ENCODE measurements at places on chromosomes 5 and 9.

DNA sequence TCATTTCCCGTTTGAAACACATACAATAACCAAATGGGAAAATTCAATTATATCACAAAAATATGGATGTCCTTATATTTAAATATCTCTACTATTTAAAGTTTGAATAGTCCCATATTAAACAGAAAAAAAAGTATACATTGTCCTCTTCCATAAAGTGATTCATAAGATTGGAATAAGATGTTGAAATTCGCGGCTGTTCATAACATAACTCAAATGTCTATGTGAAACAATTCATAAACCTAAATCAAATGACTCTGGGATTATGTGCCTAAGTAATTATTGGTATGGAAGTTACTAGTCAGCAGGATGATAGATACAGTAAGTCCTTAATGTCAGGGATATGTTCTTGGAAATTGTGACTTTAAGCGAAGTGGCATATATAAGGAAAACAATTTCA, 3.9 kb upstream of the EFNA5 start:
- DNase-seq, result no peak
- H3K27ac ChIP-seq, result no peak overlapping the region
- H3K36me3 ChIP-seq, result no peaks in the 10 kb centered on the region
- H3K4me3 ChIP-seq, result no peak overlapping the region
- peaks cover 63% of the 10 kb centered on the region for H3K27me3 ChIP-seq

DNA sequence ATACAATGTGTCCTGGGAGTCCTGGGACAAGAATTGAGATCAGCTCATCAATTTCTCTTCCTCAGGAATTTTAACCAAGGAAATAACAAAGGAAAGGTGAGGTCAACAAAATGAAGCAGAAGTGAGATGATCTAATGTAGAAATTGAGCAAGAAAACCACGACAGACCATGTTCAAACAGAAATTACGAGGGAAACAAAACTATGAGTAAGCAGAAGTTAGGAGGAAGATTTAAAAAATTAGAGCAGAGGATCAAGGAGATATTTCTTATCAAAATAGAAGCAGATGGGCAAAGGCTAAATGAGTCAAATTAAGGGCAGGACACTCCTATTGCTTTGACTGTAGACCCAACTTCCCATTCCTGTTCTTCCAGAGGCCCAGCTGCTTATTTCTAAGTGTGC, 97.4 kb downstream of the HINT1 start:
- H3K27me3 ChIP-seq, result no peaks in the 10 kb centered on the region
- H3K36me3 ChIP-seq, result peaks cover 45% of the 10 kb centered on the region
- H3K4me3 ChIP-seq, result no peak overlapping the region
- DNase-seq, result no peak
- H3K4me1 ChIP-seq, result peaks cover 61% of the 10 kb centered on the region

DNA sequence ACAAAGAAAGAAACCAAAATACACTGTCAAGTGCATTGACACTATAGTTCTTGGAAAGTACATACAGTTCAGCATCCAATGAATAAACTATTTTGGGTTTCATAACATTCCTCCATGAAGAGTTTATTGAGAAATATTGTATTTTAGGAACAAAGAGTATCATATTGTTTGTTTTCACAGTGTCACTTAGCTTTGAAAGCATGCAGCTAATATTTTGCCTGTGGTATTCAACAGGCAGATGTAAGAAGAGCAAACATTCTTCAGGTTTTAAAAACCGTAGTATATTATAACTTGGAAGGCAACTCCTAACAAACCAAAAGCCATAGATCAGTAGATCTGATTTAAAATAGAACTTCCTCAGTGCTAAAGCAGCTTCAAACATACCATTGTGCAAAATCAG, 4.5 kb downstream of the PRELID2 start:
- H3K4me3 ChIP-seq, result no peak overlapping the region
- no peak for DNase-seq
- no peak overlapping the region for H3K27ac ChIP-seq
- H3K4me1 ChIP-seq, result peaks cover 19% of the 10 kb centered on the region
- H3K27me3 ChIP-seq, result peaks cover 20% of the 10 kb centered on the region

GRCh38 chr5:39164529-39165402, 54.6 kb downstream of the FYB1 start:
- H3K4me3 ChIP-seq, result peak overlapping the region; percentile 48
- DNase-seq, result peak; percentile 57
- peak overlapping the region; percentile 90 for H3K27ac ChIP-seq
- peaks cover 49% of the 10 kb centered on the region for H3K36me3 ChIP-seq

- H3K27ac ChIP-seq, result no peak overlapping the region
- peaks cover 31% of the 10 kb centered on the region for H3K4me1 ChIP-seq
- H3K36me3 ChIP-seq, result peaks cover 74% of the 10 kb centered on the region
- no peak overlapping the region for H3K4me3 ChIP-seq
- DNase-seq, result no peak
- no peaks in the 10 kb centered on the region for H3K27me3 ChIP-seq
Observed at GRCh38 chr5:97019435-97020117, 83.7 kb downstream of the LNPEP start.

DNA sequence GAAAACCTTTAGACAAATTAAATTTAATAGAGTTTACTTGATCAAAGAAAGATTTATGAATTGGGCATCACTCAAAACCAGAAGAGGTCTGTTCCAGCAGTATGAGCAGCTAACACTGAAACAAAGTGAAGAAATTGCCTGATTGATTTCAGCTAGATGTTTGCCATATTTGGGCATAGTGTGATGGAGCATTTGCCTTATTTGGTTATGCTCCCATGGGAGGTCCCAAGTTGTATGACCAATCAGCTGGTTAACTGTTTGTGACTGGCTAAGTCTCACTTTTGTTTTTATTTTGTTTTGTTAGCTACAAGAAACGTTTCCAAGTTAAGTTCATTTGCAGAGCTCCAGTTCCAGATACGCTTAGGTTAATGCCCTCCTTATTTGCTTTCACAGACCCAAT, 53.3 kb upstream of the LMNB1 start:
- H3K4me1 ChIP-seq, result peaks cover 3% of the 10 kb centered on the region
- H3K4me3 ChIP-seq, result no peak overlapping the region
- H3K27ac ChIP-seq, result no peak overlapping the region
- DNase-seq, result no peak
- no peaks in the 10 kb centered on the region for H3K36me3 ChIP-seq

DNA sequence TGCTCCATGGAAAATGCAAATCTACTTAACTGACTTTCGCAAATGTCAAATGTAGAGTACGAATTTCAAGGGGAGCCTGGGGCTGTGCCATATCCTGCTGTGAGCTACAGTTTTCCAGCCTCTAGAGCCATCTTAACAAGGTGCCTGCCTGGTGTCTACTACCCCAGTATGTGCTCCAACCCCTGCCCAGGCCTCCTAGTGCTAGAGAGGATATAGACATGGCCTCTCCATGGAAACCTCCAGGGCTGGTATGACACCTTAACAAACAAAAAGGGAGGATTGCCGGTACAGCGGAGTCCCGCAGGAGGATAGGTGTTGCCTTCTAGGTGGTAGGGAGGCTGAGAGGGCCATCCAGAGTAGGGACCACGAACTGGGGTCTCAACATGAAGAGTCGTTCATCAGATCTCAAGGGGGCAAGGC, 13.6 kb upstream of the IL3 start:
- H3K27ac ChIP-seq, result no peak overlapping the region
- no peak overlapping the region for H3K4me3 ChIP-seq
- H3K27me3 ChIP-seq, result peaks cover 15% of the 10 kb centered on the region
- no peak for DNase-seq

DNA sequence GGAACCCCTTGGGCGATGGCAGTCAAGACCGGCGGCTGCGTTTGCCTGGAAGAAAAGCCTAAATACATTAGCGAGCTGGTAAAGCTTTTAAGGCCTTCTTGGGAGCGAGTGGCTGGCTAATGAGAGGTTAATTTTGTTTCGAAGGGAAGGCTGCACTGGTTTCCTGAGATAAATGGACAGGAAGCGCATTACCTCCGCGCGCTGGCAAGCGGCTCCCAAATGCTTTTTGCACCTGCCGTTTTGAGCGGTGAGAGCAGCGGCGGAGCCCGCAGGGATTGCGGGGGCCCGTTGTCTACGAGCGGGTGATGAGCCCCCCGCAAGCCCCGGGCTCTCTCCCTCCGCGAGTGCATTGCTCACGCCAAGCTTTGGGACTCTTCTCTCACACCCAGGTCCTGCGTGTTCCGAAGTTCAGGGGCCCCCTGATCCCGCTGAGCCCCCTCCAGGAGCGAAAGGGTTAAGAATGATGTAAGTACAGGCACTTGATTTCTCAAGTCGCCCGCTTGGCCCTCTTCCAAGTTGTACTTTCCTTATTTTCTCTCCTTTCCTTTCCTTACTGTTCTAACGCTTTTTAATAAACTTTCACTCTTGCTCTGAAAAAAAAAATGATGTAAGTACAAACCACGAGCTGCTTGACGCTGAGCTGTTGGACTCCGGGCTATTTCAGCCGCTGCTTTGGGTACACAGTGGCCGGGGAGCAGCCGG, 3.1 kb upstream of the RGMB start:
- peak overlapping the region; percentile 81 for H3K4me3 ChIP-seq
- no peak for DNase-seq

DNA sequence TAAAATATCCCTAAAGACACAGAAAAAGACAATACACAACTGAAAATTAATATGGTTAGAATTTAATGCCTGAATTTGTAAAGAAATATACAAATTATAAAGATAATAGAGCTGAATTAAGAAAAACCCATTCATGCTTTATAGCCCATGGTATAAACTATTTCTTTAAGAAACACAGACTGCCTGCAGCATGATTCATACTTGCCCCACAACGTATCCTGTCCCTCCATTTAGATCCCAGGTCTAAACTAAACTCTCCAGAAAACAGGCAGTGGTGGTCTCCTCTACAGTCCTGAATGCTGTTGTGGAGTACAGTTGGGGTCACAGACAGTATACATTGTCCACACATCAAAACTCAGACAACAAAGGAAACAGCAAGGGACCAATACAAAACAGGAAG, 24.8 kb downstream of the IL6ST start:
- H3K4me1 ChIP-seq, result peaks cover 4% of the 10 kb centered on the region
- no peak overlapping the region for H3K4me3 ChIP-seq
- peaks cover 28% of the 10 kb centered on the region for H3K36me3 ChIP-seq
- H3K27ac ChIP-seq, result no peak overlapping the region
- H3K27me3 ChIP-seq, result no peaks in the 10 kb centered on the region
- DNase-seq, result no peak

- H3K36me3 ChIP-seq, result no peaks in the 10 kb centered on the region
- DNase-seq, result no peak
- H3K4me1 ChIP-seq, result peaks cover 19% of the 10 kb centered on the region
- H3K4me3 ChIP-seq, result no peak overlapping the region
- H3K27me3 ChIP-seq, result peaks cover 25% of the 10 kb centered on the region
Observed at GRCh38 chr9:3863111-3863528, 337.3 kb upstream of the RFX3 start.

DNA sequence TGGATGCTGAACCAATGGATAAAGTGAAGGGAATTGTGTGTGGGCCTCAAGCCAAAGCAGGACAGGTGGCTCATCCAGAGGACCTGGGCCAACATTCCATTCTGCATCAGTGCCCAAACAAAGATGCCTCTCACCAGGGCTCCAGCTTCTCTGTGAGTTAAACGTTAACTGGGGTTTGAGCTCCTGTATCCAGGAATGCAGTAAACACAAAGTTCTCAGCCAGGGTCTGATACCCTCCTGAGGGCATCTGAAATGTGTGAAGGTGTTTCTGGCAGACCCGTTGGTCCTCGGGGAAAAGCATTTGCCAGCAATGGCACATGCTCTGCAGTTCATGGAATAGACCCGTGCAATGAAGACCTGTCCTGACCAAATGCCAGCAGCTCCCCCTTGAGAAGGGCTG, 33.9 kb upstream of the AOPEP start:
- DNase-seq, result no peak
- no peak overlapping the region for H3K4me3 ChIP-seq

DNA sequence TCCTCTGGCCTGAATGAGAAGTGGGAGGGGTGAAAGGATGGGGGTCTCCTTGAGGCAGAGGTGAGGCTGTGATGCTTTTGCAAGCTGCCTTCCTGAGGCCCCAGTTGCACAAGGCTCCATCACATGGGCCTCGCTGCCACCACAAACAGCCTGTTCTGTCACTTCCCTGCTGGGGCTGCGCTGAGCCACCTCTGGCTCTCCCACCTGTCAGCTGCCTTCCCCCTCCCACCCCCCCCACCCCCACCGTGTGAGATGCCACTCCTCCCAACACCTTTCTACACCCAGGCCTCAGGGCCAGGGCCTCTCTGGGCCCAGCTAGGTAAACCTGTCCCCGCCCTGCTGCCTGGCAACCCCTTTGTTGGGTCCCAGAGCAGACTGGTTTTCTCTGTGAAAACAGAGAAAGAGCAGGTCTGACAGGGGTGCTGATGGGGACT, 4.5 kb upstream of the PDLIM4 start:
- H3K27me3 ChIP-seq, result peaks cover 24% of the 10 kb centered on the region
- DNase-seq, result no peak
- H3K4me3 ChIP-seq, result no peak overlapping the region
- no peaks in the 10 kb centered on the region for H3K36me3 ChIP-seq
- no peaks in the 10 kb centered on the region for H3K4me1 ChIP-seq
- H3K27ac ChIP-seq, result no peak overlapping the region

- H3K36me3 ChIP-seq, result no peaks in the 10 kb centered on the region
- H3K4me3 ChIP-seq, result no peak overlapping the region
- no peak for DNase-seq
- no peaks in the 10 kb centered on the region for H3K4me1 ChIP-seq
- H3K27ac ChIP-seq, result no peak overlapping the region
Observed at GRCh38 chr9:27053369-27054022, 48.0 kb upstream of the LRRC19 start.

GRCh38 chr5:35828082-35828598, 28.6 kb upstream of the IL7R start:
- no peak overlapping the region for H3K4me3 ChIP-seq
- H3K27ac ChIP-seq, result peak overlapping the region; percentile 12
- no peak for DNase-seq

- H3K36me3 ChIP-seq, result no peaks in the 10 kb centered on the region
- no peak for DNase-seq
- H3K4me1 ChIP-seq, result no peaks in the 10 kb centered on the region
- no peak overlapping the region for H3K4me3 ChIP-seq
- H3K27ac ChIP-seq, result no peak overlapping the region
Observed at GRCh38 chr9:77495834-77496671, 152.1 kb downstream of the GNA14 start.

- peaks cover 21% of the 10 kb centered on the region for H3K27me3 ChIP-seq
- no peaks in the 10 kb centered on the region for H3K4me1 ChIP-seq
- DNase-seq, result no peak
- H3K27ac ChIP-seq, result no peak overlapping the region
Observed at GRCh38 chr5:94820488-94820887, 202.0 kb downstream of the SLF1 start.

GRCh38 chr5:62431735-62432620, 19.4 kb downstream of the IPO11 start:
- no peak overlapping the region for H3K27ac ChIP-seq
- no peak overlapping the region for H3K4me3 ChIP-seq
- no peaks in the 10 kb centered on the region for H3K27me3 ChIP-seq
- H3K4me1 ChIP-seq, result peaks cover 10% of the 10 kb centered on the region
- no peak for DNase-seq
- H3K36me3 ChIP-seq, result no peaks in the 10 kb centered on the region

DNA sequence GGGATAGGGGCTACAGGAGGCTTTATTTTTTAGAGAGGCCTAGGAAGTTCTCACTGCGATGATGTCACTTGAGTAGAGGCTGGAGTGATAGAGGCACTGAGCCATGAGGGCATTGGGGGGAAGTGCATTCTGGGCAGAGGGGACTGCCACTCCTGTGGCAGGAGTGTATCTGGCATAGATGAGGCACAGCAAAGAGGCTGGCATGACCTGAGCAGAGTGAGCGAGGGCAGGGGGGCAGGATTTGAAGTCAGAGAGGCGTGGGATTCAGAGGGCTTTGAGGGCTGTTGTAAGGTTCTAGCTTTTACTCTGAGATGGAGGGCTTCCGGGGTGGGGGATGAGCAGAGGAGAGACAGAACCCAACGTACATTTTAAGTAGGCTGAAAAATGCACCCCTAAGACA, 91.9 kb upstream of the SH3PXD2B start:
- DNase-seq, result no peak
- H3K36me3 ChIP-seq, result no peaks in the 10 kb centered on the region
- H3K27me3 ChIP-seq, result peaks cover 2% of the 10 kb centered on the region
- no peak overlapping the region for H3K4me3 ChIP-seq
